ENCODE measurements at places on chromosomes 6 and 20.

GRCh38 chr6:157911786-157912185 lies 69.9 kb upstream of the SYNJ2 start:
- no peak for DNase-seq

DNA sequence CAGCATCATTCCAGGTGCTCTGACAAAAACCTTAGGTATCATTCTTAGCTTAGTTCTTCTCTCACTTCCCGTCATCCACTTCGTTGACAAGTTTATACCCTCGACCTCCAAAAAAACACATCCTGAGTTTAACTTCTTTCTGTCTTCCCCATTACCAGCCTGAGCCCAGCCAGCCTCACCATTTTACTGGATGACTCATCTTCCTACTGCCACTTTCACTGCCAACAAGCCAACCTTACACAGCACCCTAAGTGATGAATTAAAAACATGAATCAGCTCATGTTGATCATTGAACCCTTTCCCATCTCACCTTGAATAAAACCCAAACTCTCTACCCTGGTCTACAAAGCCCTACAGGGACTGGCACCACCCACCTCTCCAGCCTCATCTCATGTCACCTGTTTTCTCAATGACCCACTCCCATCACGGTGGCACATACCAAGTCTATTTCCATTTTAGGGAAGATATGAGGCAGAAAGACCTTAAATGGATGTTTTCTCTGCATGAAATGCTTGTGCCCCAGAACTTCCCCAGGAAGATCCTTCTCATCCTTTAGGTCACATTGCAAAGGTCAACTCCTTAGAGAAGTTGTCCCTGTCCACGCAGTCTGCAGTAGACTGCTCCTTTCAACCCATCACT lies 9.9 kb upstream of the UST start:
- no peak for DNase-seq

GRCh38 chr6:118724211-118724610 lies 72.8 kb upstream of the CEP85L start:
- DNase-seq: no peak

- no peak for DNase-seq
Measured at GRCh38 chr20:50187403-50188051, 3.1 kb upstream of the CEBPB start.

GRCh38 chr6:141467881-141468280 lies 664.8 kb upstream of the GJE1 start:
- no peak for DNase-seq

- no peak for DNase-seq
Measured at GRCh38 chr6:55448451-55448850, 121.2 kb downstream of the GFRAL start.
